ENCODE measurements at places on chromosomes 5 and 9.

- no peak for DNase-seq
Measured at GRCh38 chr5:133232011-133232410, 180.2 kb downstream of the HSPA4 start.

DNA sequence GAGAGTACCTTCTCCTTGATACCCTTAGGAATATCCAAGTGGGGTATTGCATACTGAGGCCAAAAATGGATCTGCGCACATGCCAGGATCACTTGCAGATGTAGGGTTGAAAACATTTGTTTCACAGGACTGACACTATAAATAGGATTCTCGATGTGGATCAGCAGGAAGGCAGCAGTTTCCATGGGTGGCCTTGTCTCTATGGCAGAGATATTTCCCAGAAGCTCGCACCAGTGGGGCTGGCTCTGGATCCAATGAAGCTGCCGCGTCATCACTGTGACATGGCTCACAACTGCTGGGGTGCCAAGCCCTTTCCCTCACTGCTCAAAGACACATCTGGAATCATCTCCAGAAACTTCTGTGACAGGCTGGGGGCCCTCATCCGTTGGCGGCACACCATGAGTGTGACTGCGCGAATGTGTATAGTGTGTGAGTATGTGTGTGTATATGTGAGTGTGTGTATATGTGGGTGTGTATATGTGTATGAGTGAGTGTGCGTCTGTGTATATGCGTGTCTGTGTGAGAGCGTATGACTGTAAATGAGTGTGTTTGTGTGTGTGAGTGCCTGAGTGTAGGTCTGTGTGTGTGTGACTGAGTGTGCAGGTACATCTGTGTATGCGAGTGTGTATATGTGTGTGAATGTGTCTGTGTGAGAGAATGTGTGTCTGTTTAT is 182.5 kb downstream of the GAS1 start:
- DNase-seq = no peak

DNA sequence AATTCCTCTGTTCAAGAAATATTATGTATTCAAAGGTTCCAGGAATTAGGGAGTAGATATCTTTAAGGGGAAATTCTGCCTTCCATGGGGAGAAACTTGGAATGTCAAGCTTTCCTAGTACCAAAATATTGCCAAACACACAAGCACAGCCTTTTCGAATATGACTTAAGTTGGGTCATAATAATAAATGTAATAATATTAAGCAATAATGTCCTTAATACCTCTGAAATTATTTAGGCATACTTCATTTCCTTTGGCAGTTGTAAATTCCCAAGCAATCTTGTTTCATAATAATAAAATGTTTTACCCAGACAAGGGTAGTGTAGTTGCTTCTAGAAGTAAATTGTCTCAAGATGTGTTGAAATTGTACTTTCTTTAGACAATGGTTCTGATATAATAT is 630.3 kb upstream of the CDH18 start:
- DNase-seq = no peak

DNA sequence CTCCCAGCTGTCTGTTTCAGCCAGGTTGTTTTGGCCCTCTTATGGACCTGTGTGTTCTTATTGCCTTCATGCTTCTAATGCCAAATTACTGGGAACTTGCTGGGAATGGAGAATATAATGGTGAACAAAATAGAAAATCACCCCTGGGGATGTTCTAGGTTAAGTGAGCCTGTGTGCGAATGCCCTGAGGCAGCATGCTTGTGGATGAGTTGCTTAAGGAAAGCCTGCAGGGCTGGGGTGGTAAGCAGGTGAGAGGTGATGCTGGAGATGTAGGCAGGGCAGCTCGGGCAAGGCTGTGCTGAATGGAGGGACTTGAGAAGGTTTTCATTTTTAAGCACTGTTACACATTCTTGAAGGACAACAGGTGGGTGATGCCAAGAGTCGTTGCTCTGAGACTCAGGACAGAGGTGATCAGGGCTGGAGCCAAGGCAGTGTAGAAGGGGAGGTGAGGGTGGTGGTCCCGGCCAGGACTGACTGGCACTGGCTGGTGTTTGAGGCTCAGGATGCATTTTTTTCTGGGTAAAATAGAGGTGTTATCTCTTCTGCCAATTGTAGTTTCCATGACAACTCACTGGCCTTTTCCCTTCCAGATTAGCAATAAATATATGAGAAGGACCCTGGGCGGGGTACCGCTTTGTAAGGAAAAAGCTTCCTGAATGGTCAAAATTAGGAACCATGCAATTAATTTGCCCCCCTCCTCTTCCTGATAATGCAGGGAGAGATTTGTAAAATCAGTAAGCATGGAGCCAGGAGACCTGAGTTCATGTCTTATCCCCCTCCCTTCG is 342.8 kb downstream of the ICE1 start:
- DNase-seq = no peak

DNA sequence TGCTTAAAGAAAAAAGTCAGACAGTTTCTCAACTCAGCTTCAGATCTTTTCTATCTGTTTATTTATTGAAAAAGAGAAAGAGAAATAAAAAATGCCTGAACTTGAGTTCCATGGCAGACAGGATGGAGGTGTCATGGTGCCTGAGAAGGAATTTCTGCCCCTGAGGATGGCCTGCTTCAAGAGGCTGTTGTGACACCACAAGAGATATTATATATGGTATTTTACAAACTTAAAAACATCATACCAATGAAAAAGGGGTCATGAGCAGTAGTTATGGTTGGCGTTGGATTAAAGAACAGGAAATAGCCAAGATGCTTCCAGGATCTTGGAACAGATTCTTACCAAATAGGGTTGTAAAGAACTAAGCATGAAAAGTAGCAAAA is 344.6 kb downstream of the GLIS3 start:
- DNase-seq = no peak

- DNase-seq = no peak
Measured at GRCh38 chr9:127682351-127683136, 24.2 kb upstream of the CFAP157 start.

DNA sequence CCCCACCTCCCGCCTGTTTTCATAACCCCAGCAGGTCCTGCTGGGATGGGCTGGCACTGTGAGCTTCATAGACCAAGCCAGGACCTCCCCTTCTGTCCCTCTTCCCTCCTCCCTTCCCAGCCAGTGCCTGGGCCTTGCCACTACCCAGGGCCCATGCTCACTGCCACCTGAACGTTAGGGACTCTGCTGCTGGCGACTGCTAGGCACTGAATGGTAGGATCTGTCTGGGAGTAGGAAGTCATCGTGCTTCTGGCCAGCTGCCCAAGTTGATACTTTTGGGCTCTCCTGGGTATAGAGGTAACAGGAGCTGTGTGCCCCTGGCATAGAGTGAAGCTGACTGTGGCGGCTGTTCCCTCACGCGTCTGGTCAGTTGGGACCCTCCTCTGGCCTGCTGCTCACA is 8.4 kb downstream of the TRIM41 start:
- no peak for DNase-seq

DNA sequence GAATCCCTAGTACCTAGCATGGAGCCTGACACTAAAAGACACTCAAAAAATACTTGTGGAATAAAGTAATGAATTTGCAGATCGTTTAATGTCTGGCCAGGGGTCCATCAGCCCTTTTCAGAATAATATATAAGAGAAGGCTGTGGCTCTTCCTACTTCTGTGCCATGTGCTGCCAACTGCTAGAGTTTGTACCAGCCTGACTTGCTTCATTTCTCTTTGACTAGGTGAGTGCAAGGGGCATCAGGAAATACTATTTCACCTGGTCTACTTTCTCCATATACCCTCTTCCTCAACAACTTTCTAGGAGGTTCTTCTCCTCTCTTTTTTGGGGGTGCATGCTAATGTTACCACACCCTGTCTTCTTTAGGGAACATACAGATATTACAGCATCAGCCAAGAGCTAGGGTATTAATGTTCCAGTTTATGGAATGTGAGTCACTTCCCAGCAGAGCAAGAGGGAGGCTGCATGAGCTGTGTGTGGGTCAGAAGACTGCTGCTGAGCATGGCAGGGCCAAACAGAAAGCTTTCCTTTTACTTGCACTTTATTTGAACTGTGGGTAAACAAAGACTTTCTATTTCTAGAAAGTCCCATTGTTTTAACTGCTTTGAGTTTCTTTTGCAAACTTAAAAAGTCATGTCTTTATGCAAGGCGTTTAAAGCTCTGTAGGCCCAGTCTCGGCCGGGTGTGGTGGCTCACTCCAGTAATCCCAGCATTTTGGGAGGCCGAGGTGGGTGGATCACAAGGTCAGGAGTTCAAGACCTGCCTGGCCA is 158.9 kb downstream of the ADAMTSL1 start:
- no peak for DNase-seq

DNA sequence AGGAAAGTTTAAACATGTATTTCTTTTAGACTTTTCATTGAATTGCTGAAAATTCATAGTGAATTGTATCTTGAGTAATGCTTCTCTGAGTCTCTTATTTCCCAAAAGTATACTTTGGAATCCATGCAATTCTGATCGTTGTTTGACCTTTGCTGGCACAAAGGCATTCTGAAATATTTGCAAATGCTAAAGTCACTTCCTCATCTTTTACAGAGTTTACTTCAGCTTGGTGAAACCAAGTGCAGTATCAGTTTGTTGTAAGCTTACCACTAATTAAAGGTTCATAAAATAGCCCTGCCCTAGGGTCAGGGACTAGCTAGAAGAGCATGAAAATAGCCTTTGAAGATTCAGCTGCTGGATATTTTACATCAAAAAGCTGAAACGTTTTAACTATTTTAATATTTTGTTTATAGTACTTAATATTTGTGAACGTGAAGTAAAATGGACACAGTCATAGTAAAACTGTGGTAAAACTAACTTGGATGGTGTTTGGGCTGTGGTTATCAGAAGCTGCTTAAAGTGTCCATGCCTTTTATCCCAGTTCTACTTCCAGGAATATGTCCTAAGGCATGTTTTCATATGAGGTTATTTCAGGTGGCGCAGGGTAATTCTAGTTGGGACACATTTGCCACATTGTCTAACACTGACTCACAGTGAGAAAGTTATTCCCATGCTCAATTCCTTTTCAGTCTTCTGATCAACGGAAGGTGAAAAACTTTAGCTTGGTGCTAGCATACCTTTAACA is 45.3 kb downstream of the SLC22A5 start:
- DNase-seq = no peak

GRCh38 chr9:127148014-127148413 is 25.6 kb upstream of the ANGPTL2 start:
- no peak for DNase-seq

- DNase-seq = no peak
Measured at GRCh38 chr9:127241354-127241753, 23.2 kb upstream of the GARNL3 start.

GRCh38 chr5:32346869-32347268 is 34.1 kb upstream of the MTMR12 start:
- DNase-seq = no peak

- DNase-seq = no peak
Measured at GRCh38 chr5:122297587-122298298, 14.3 kb upstream of the SNCAIP start.

GRCh38 chr5:132065951-132066701 is 5.7 kb downstream of the IL3 start:
- DNase-seq = no peak

DNA sequence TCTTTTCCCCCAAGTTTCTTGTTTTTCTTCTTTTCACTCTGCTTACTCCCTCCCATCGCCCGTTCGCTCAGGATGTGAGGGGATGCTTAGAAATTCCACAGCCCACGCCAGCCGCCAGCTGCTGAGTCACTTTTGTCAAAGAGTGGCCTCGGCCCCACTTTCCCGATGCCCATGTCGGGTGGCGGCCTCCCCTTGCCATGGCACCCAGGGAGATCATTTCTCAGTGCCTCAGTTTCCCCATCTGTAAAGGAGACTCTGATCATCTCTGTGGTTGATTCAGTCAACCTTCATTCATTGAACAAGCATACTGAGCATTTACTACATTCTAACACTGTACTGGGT is 353 bp upstream of the PDGFRB start:
- no peak for DNase-seq

DNA sequence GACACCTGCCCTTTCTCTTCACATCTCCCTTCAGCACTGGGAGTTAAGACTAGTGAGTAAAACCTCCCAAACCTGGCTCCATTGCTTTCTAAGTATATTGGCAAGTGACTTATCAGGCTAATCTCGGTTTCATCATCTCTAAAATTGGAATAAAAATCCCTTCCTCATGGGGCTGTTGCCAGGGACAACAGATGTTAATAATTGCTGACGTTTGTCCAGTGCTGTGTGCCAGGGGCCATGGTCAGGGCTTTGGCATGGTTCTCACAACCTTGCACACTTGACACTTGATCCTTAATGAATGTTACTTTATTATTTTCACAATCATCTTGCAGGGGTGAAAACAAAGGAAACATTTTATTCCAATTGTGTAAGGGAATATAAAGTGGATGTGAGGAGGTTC is 1262.0 kb upstream of the WWC1 start:
- no peak for DNase-seq

GRCh38 chr5:1752881-1753280 is 46.8 kb downstream of the MRPL36 start:
- no peak for DNase-seq

GRCh38 chr5:1568201-1568979 is 44.6 kb upstream of the LPCAT1 start:
- no peak for DNase-seq

- DNase-seq = no peak
Measured at GRCh38 chr5:130289132-130290088, 385.1 kb downstream of the CHSY3 start.

DNA sequence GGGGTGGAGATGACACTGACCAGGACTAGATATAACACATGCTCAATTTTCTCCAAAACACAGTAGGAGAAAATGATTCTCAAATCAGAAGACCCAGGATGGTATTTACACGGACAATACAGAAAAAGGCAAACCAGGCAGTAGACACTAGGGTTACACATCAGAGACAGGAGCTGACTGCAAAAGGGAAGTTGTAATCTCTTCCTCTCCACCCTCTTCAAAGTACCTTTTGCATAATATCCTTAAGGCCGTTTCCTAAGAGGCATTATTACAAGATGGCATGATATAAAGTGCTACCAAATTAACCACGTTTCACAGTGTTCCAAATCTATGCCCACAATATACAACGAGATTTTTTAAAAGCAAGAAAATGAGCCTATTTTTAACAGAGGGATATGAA is 39.2 kb downstream of the YIPF5 start:
- DNase-seq = no peak

DNA sequence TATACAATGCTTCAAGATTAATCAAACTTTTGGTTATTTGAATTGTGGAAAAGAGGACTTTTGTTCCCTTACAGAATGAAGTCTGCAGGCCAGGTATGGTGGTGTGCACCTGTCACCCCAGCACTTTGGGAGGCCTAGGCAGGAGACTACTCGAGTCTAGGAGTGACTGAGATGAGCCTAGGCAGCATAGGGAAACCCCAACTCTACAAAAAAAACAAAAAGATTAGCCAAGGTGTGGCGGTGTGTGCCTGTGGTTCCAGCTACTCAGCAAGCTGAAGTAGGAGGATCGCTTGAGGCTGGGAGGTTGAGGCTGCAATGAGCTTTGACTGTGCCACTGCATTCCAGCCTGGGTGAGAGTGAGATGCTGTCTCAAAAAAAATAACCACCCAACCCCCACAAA is 9.3 kb downstream of the CCNH start:
- DNase-seq = no peak

Data from activated T-helper 9 cell treated with anti-CD3 and anti-CD28 coated beads, Interleukin-2, amount 50 U/mL, for 16 hours (primary cell).